Putamen (tissue), 1 donor: ENCODE measurements at places on chromosomes 7 and 10.

- DNase-seq: peak; percentile 34
Measured at GRCh38 chr10:45379891-45380540, 6.0 kb downstream of the ALOX5 start.

DNA sequence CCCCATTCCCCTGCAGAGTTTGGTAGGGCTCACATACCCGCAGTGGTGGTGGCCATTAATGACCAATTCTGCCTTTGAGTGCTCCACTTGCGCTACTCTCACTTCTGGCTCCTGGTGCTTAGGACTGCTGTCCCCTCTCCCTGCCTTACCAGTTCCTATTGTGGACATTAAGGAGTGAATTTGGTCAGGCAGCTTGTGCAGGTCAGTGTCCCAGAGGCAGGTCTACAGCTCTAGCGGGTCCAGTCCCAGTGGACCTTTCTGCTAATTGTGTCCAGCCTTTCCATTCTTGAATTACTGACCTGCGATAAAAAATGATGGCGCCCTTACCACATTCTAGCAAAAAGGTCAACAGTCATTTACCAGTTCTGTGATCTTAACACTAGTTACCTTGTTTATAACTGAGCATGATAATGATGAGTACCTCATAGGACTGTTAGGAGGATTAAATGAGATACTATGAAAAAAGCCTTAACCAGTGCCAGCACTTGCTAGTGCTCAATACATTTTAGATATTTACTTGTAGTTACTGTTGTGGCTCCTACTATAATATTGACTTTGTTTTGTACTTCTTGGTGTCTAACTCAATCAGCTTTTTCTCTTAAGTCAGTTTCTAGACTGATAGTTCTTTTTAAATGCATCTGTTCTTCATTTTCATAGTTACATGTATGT is 14.1 kb downstream of the ST7 start:
- DNase-seq: no peak

DNA sequence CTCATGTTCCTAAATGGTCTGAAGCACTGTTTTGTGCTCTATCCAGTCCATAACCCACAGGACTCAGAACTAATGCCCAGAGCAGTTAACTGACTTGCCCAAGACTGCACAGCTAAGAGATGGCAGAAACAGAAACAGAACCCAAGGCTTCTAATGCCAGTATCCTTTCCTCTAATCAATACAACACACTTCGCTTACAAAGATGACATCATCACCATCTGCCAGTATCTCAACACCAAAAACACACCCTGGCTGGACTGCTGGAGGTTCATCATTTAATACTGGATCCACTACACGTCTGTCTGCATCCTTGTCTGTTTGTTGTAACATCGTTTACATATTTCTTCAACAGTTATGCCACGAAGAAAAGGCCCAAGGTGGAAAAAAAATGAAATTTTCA is 165.3 kb downstream of the SFMBT2 start:
- DNase-seq: no peak

- no peak for DNase-seq
Measured at GRCh38 chr10:67696029-67696428, at the start of gene CTNNA3. Gene CTNNA3, minus strand, starts transcription at chr10:67696195.

DNA sequence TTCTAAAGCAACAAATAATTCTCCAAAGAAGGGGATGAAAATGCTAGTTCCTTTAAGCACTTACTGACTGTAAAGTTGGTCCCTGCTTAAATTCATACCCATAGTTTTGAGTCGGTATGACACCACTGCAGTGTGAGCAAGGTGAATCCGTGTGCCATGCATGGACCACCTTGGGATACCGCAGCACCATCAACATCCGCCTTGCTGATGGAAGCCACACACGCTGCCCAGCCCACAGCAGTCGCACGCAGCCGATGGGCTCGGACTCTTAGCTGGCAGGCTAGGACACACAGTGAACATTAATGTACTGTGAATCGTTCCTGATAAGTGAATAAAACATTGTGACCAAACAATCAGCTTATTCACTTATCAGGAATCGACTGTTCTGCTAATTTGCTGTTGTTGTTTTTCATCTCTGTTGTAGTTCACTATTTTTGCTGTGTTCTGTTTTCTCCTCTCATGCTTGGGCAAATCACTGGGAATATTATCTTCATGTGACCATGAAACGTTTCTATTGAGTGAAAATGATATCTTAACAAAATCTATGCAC is 275.5 kb downstream of the USP6NL start:
- DNase-seq: no peak

DNA sequence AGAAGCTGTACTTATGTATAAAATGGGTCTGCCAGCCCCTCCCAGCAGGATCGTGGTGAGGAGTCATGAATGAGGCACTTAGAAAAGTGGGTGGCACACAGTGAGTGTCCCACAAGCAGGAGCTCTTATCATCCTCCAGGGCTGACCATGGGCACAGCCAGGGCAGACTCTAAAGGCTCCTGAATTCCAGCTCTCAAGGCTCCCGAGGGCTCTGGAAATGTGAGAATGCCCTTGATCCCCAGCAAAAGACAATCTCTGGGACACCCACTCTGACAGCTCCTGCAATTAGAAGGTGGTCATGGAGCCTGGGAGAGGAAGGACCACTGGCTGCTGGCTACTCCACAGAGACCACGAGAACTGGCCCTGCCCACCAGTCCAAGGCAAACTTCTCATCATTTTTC is 1.6 kb downstream of the VSTM4 start:
- DNase-seq: no peak

DNA sequence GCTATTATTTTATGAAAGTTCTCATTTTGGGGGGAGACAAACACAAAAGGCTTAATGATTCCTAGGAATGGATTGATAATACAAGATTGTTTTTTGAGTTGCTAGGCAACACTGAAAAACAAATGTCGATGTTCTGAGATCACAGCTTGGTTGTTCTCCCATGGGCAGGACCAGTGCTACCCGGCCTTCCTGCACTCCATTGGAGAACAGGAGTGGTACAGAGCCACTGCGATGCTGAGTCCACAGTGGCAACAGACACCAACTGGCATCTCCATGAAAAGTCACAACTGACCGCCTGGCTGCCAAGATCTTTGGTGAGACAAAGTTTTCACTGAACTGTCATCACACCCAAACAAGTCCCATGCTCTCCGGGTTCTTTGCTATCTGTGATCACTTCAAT is 68.9 kb upstream of the NMT2 start:
- DNase-seq: no peak

DNA sequence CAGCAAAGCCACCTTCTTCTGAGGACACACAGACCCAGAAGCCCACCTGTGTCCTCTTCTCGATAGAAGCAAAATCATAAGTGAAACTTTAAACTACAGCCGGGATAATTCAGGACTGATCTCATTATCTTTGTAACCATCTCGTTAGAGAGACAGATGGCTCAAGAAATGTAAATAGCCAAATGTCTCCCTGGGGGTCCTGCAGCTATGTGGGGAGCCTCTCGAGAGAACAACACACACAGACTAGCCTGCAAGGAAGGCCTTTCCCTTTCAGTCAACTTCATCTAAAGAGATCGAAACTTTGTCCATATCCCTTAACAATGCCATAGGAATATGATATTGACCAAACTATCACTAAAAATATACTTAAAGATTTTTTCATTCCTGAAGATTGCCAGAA is 93.5 kb downstream of the VWC2 start:
- DNase-seq: no peak

GRCh38 chr7:86947929-86948328 is 111.5 kb downstream of the ELAPOR2 start:
- no peak for DNase-seq

GRCh38 chr7:128263420-128263819 is 22.3 kb downstream of the LEP start:
- no peak for DNase-seq

GRCh38 chr10:11521860-11522259 is 89.6 kb downstream of the USP6NL start:
- DNase-seq: no peak

- DNase-seq: no peak
Measured at GRCh38 chr10:1141701-1142100, 85.5 kb downstream of the WDR37 start.

DNA sequence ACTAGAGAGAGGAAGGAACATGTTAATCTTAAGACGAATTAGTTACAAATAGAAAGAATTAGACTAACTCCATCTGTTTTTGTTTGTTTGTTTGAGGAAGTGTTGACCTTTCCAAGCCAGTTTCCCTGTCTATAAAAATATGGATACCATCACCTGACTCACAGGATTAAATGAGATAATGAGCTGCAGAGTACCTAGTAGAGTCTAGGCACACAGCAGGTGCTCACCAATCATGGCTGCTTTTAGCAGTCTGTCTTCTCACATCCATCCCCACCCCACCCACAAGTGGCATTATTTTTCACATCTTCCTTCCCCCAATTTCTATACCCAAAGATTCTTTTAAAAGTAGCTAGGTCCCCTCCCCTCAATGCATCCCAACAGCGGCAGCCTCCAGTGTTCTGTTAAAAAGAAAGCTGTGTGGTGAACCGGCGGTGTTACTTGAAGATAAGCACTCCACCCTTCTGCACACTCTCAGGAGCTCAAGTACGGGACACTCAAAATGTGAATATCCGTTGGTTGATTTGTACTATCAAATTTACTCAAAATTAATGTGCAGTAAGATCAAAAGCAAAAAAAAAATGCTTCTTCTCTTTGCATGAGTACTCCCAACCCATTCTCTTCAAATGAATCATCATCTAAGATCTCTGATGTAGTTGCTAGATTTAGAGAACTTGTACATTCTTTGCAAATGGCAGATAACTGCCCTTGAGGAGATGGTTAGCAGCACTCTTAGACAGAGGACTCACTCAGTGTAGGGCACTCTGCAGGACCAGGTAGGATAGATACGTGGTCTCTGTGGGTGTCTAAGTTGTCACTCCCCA is 145.4 kb upstream of the ASAH2 start:
- DNase-seq: no peak

DNA sequence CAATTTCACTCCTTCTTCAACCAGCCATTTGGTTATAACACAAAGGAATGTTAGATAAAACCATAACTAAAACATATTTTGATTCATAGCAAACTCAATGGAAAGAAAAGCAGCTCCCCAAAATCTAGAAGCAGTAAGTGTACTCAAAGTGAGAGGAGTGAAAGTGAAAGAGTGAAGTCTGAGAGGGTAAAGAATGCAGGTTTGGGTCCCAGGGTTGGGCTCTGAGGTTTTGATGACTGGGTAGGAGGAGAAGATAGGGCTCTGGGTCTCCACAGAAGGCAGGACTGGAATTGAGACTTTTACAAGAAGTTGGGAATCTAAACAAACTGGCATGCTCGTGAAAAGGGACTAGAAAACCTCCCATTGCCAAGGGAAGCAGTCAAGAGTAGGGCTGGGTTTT is 85.4 kb upstream of the RSU1 start:
- no peak for DNase-seq

GRCh38 chr7:2523941-2524807 is 4.6 kb downstream of the LFNG start:
- DNase-seq: peak; percentile 94

DNA sequence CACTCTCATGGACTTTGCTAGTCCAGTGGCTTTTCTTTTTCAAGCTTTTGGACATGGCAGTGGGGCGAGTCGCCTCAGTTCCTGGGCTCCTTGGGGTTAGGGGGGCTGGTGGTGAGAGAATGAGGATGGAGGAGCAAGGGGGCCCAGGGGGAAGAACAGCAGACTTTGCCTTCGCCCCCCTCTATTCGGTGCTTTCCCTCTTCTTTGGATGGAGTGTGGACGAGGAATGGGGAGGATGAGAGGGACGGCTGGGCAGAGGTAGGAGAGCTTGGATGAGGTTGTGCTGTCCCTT is 255 bp downstream of the MAGI2 start:
- DNase-seq: no peak

- peak; percentile 10 for DNase-seq
Measured at GRCh38 chr10:91381257-91381891, 28.8 kb upstream of the HECTD2 start.

DNA sequence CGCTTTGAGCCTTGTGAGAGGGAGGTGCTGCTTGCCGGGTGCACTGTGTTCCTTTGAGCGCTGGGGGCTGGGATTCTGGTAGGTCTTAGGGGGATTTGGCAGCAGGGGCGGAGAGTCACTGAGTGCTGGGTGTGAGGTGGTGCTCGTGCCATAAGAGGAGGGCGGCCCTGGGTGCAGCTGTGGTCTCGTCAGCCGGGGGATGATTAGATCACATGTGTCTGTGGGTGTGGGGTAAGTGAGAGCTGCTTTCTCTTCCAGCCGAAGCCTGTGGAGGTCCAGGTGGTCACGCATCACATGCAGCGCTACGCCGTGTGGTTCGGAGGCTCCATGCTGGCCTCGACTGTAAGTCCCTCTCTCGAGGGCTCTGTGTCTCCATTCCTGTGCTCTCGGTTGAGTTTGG is 93.7 kb downstream of the ACTR3B start:
- DNase-seq: no peak

DNA sequence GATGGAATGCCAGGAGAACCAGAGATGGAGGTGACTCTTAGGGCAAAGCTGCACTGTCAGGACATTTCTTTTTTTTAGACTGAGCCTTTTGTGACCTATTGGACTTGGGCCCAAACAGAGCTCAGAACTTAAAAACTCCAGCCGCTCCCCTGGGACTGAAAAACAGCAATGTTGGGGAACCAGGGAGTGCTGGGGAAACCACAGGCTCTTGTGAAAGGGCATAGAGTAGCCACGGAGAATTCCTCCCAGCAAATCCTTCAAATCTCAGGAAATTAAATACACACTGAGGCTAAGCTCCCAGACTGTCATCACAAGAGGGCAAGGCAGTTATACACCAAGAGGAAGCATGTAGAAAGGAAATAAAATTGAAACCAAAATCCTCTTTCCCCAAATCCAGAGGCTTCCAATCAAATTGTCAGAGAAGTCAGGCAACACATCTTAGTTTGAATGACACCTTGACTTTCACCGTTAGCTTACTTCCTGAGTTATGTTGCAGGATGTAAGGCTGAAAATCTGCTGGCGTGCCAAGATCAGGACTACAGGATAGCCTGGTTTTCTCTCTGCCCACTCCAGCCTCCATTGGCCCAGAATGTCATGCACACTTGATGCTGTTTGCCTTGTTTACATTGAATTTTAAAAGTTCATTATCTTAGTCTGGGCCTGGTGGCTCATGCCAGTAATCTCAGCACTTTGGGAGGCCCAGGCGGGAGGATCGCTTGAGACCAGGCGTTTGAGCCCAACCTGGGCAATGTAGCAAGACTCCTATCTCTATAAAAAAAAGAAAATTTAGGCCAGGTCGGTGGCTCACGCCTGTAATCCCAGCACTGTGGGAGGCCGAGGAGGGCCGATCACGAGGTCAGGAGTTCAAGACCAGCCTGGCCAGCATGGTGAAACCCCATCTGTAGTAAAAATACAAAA is 2.6 kb upstream of the RFC2 start:
- no peak for DNase-seq

GRCh38 chr10:25522946-25523608 is 348.3 kb downstream of the GPR158 start:
- no peak for DNase-seq

DNA sequence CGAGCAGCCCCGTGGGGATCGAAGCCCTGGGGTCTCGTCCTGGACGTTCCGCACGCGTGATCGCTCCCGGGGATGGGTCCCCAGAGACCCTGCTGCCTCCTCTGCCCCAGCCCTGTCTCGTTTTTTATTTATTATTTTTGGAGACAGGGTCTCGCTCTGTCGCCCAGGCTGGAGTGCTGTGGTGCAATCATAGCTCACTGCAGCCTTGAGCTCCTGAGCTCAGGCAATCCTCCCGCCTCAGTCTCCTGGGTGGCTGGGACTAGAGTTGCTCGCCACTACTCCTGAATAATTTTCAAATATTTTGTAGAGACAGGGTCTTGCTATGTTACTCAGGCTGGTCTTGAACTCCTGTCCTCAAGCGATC is 319 bp upstream of the STX1A start:
- DNase-seq: no peak
